ENCODE measurements at places on chromosomes 11 and 22.

GRCh38 chr11:68715456-68716122 is 31.2 kb downstream of the GAL start:
- no peak for DNase-seq

DNA sequence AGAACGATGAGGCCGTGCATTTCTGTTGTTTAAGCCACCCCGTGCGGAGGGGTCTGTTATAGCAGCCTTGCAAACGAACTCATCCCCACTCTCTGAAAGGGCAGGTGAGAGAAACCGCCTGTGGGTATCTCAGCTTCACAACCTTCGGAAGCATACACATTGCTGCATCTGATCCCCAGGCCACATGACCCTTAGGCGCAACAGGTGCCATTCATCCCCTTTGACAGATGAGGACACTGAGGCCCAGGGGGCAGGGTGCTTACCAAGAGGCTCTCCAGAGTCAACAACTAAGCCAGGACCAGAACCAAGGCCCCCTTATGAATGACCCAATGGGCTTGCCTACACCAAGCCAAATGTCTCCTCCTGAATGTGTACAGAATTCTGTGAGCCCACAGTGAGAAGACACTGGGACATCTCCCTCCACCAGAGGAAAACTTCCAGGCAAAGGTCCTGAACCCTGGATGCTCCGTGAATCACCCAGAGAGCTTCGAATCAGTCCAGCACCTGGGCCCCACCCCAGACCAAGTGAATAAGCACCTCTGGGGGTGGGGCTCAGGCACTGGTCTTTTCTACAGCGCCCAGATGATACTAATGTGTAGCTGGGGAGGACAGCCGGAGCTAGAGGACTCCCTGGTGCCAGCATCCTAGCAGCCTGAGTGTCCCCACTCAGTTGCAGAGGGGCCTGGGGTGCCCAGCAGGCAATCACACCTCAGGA is 83.2 kb downstream of the BUD13 start:
- no peak for DNase-seq

GRCh38 chr11:45483416-45483815 is 182.0 kb downstream of the CHST1 start:
- DNase-seq, result no peak

- peak; percentile 7 for DNase-seq
These were observed 8.7 kb downstream of the OR52A5 start for GRCh38 chr11:5129457-5129877.

GRCh38 chr22:17866127-17866526 is 91.9 kb upstream of the BID start:
- no peak for DNase-seq

GRCh38 chr11:8309311-8309710 is 45.6 kb upstream of the LMO1 start:
- DNase-seq, result no peak

GRCh38 chr11:65420506-65420905 is 2.1 kb upstream of the NEAT1 start:
- no peak for DNase-seq

DNA sequence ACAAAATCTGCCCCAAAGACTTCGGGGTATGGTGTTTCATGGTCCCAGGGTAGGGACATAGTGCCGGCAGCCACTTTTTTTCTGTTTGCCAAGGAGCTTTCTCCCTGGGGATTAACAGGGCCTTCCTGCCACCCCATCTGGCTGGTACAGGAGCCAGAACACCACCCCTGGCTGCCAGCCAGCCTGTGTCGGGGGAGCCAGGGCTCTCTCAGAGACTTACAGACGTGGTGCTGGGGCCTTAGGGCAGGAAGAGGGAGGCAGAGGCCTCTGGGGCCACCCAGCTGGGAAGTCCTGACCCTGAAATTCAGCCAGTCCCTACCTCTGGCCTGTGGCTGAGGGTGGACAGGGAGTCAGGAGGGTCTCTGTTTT is 52.4 kb upstream of the CDON start:
- peak; percentile 25 for DNase-seq

DNA sequence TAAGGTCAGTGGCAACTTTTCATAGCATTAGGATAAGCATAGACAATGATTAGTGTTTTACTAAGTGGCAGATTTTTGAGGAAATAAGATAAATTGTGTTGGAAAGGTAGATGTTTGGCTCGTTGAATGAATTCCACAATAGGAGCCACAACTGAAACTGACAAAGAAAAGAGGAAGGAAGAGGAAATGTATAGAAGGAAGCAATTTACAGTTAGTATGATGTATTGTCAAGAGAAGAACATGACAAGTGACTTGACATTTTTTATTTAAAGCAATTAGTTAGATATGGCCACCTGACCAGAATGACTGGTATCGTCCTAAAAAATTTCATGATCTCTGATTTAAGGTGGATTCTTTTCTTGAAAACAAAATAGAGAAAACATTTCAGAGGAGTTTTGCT is 3.1 kb upstream of the RAG2 start:
- no peak for DNase-seq

Measured in EL (cell line).